ENCODE measurements at places on chromosomes 6 and 20.
A peak's percentile ranks its signal among the peaks of the same experiment; 100 is the strongest.

DNA sequence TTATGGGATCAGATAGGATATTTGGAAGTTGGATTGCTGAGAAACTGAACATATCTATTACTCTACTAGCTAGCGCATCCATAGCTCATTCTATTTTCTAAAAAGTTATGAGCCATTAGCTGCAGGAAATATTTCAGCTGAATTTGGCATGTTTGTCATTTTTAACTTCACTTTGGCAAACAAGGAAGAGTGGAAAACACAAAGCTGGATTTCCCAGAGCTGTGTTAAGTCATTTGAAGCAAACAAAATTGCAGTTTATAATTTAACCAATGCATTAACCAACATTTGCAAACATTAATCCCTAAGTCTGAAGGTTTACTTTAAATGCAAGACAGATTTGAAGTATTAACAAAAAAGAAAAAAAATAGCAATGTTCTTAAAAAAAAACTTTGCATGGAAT lies 1.2 kb downstream of the ALDH8A1 start:
- DNase-seq = no peak

- DNase-seq = peak; percentile 13
Observed at GRCh38 chr20:35660122-35660937, 4.4 kb downstream of the CPNE1 start.

DNA sequence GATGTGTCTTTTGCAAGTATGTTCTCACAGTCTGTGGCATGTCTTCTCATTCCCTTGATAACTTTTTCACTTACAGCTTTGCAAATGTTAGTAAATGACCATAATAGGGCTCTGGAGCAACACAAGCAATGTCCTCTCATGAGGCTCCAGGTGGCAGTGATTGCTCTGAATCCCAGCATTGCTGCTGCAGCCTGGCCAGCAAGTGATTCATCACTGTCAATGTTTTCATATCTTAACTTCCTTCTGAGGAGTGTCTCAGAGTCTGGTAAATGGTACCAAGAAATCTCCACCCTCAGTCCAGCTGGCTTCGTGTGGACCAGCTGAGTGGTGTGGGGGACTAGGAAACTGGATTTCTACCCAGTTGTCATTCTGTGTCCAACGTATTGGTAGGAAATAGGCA lies 139.6 kb downstream of the MYLK4 start:
- DNase-seq = no peak

DNA sequence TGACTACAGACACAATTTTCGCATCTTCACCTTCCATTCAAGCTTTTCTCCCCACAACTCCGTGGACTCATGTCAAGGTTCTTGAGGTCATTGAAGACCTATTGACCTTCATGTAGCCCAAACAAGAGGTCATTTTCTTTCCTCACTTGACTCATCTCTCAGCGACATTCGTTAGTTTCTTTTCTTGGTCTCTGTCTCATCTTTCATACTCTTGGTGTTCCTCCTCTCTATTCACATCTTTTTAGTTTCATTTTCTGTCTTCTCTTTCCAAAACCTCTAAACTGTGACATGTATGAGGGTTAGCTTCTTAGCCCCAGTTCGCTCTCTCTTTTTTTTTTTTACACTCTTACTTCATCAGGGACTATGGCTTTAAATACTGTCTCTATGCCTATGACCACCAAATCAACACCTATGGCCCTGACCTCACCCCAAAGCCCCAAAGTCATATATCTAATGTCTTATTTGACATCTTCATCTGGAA lies 128.6 kb upstream of the BACH2 start:
- no peak for DNase-seq

- no peak for DNase-seq
Observed at GRCh38 chr6:7101290-7101689, 6.5 kb upstream of the RREB1 start.

DNA sequence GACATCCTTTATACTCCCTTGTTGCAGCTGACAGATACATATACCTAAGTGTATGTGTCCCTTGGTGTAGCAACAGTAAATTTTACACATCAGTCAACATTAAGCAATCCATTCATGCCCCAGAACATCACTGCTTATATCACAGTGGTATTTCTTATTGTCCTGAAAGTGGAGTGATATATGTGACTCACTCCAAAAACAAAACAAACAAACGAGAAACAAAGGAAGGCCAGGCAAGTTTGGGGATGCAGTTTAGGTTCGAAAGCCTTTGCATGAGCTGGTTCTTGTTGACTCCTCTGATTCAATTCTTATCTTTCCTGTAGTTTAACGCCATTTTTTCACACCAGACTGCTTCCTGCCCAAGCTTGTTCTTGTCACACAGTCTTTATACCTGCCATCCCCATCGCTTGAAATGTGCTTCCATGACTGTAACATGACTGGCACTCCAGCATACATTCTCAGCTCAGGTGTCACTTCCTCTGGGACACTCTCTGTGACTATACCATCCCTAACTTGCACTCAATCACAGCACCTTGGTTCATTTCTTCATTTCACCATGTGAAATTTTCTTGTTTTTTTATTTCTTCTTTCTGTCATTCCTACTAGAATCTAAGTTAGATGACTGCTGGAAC lies 125.0 kb upstream of the TSHZ2 start:
- DNase-seq = no peak

Data from stimulated activated CD8-positive, alpha-beta memory T cell treated with anti-CD3 and anti-CD28 coated beads, Interleukin-2, amount 100 ng/mL, for 48 hours (primary cell).